Calu3 (cell line): ENCODE measurements at places on chromosomes 13 and 19. TPM values are rescaled to one million over a fixed set of nuclear protein-coding genes. Genes with fewer than 3 reads are reported as not detected.

DNA sequence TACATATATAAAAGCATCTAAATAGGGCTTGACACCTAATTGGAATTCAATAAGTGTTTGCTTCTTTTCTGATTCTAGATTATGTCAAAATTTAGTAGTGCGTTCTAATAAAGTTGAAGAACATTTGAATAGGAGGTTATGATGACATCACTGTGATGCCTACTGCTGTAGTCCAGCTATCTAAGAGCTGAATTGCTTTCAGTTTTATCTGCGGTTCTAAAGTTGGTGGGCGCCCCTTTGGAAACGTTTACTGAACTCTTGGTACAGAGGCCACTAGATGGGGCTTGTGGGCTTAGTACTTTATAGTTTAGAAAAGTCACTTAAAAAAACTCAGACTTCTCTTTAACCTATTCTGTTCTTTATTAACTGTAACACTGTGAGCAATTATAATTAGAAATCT lies 776.9 kb downstream of the GPC5 start:
- H3K4me3 ChIP-seq: no peak overlapping the region
- no peak overlapping the region for H3K27ac ChIP-seq
- no peak for DNase-seq
- no peaks in the 10 kb centered on the region for H3K36me3 ChIP-seq
- no peaks in the 10 kb centered on the region for H3K4me1 ChIP-seq

DNA sequence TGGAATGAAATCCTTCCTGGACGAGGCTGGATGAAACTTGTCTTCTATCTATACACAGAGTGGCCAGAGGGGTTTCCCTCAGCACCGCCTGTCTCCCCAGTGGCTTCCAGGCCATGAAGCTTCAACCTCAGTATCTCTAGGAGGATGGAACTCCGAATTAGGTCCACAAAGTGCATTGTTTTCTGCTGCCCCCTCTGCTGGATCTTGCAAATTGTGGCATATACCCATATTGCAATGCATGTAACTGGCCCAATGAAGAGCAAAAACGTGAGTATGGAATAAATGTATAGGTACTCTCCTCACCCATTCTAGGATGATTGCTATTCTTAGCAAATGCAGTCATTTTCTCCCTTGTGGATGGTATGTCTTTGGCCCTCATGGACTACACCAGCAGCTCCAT lies 14.7 kb upstream of the LILRB4 start:
- H3K36me3 ChIP-seq: no peaks in the 10 kb centered on the region
- peaks cover 64% of the 10 kb centered on the region for H3K27me3 ChIP-seq
- no peak for DNase-seq
- H3K4me1 ChIP-seq: no peaks in the 10 kb centered on the region
- H3K27ac ChIP-seq: no peak overlapping the region
- H3K4me3 ChIP-seq: no peak overlapping the region

DNA sequence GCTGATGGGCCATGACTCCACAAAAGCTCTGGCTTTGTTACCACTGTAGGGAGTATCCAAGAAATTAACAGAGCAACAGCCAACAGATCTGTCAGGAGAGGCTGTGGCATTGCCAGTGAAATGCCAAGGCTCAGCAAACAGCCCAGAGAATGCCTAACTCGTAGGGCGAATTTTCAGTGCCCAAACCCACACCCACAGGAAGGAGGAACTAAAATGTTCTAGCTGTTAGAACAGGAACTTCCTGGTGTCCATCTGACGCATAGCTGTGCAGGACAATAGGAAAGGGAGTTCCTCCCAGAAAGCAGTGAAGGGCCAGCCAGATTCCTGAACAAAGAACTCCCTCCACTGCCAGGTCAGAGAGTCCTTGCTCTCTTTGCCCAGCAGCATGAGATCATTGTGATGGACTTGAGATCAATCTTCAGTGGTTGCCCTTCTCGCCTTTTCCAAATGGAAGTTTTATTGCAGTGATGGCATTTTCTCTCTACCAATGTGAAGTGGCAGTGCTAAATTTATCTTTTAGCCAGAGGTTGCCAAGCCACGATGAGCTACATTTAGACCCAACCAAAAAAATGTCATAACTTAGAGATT lies 224.2 kb upstream of the STARD13 start:
- no peaks in the 10 kb centered on the region for H3K27me3 ChIP-seq
- H3K4me1 ChIP-seq: no peaks in the 10 kb centered on the region
- peak; percentile 16 for DNase-seq
- H3K36me3 ChIP-seq: no peaks in the 10 kb centered on the region

- H3K4me1 ChIP-seq: no peaks in the 10 kb centered on the region
- no peaks in the 10 kb centered on the region for H3K36me3 ChIP-seq
- no peak for DNase-seq
- H3K27me3 ChIP-seq: no peaks in the 10 kb centered on the region
These were observed 8.2 kb downstream of the ZNF439 start for GRCh38 chr19:11856596-11857250.

DNA sequence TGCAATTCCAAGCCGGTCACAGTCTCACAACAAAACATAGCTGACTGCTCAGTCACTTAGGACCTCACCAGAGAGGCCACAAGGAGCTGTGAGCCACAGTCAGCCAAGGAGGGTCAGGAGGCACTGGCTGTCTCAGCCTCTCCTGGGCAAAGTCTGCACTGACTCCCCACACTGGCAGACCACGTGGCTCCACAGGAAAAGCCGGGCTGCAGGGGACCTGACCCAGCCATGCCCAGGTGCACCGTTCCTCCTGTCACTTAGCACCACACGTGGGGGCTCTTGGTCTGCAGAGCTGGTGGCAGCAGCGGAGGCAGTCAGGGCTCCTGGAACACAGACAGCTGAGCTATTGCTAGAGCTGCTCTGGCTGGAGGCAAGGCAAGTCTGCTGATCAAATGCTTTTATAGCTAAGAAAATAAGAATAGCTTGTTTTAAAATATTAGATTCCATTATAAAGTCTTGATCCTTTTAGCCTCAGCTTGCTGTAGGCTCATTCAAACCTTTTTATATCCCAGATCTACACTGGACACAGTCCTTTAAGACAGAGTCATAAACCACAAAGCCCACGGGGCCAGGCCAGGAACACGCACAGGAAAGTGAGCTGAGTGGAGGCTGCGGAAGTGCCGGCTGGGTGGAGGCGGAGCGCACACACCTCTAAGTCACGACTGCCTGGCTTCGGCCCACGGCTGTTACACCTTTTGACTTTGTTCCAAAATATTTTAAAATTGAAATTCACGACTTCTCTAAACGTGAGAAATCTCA lies 744.1 kb downstream of the UQCRFS1 start:
- H3K4me1 ChIP-seq: peaks cover 49% of the 10 kb centered on the region
- H3K36me3 ChIP-seq: no peaks in the 10 kb centered on the region
- H3K27me3 ChIP-seq: no peaks in the 10 kb centered on the region
- H3K27ac ChIP-seq: peak overlapping the region; percentile 43
- peak; percentile 73 for DNase-seq

The IGFL3 gene
- total RNA-seq: not detected in 2 replicates

The SBSN gene
- total RNA-seq: not detected in 2 replicates

The RNF225 gene
- total RNA-seq: 0.51 and 0.61 TPM in 2 replicates

The ZNF77 gene
- total RNA-seq: 3.6 and 5.0 TPM in 2 replicates
